Fibroblast of mammary gland (primary cell): ENCODE measurements at places on chromosomes 6 and 20.

- DNase-seq: no peak
Measured at GRCh38 chr6:105067329-105067728, 110.4 kb downstream of the LIN28B start.

DNA sequence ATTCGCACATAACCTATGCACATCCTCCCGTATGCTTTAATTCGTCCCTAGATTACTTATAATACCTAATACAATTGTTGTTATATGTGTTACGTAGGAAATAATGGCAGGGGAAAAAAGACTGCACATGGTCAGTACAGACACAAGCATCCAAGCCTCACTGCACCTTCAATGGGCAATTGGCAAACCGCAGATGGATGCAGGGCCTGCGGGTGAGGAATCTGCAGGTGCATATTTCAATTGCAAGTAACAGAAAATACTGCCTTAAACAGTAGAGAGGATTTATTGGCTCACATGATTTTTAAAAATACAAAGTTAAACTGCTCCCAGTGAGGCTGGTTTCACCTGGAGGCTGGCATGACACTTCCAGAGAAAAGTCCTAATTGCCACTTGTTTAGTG is 142.1 kb upstream of the MLN start:
- no peak for DNase-seq

DNA sequence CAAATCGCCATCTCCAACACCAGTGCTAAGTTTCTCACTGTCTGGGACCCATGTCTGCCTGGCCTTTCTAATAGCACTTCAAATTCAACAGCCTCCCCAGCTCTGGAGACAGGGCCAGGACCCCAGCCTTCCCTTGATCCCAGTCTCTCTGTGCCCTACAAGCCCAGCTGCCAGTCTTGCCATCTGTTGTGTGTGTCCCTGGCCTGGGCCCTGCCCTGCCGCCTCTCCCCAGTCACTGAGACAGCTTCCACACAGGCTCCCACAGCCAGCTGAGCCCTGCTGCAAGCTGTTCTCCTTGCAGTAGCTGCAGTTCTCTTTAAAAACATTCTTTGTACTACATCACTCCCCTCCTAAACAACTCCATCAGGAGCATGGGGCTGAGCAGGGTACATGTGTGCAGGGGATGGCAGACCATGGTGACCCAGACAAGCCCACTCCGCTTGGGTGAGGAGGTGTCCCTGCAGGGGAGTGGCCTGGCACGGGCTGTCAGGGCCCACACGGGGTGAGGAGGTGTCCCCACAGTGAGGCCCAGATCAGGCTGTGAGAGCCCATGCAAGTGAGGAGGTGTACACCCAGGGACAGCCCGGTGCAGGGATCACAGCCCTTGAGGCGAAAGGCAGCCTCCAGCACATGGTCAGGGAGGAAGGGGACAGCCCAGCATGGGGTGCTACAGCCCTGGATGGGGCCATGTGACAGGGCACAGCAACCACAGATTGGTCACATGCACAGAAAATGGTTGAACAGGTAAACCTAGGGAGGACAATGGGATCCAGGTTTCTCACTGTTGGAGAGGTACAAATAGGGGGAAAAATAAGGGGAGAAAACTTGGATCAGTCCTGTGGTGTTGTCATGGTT is 16.2 kb downstream of the CST7 start:
- no peak for DNase-seq

DNA sequence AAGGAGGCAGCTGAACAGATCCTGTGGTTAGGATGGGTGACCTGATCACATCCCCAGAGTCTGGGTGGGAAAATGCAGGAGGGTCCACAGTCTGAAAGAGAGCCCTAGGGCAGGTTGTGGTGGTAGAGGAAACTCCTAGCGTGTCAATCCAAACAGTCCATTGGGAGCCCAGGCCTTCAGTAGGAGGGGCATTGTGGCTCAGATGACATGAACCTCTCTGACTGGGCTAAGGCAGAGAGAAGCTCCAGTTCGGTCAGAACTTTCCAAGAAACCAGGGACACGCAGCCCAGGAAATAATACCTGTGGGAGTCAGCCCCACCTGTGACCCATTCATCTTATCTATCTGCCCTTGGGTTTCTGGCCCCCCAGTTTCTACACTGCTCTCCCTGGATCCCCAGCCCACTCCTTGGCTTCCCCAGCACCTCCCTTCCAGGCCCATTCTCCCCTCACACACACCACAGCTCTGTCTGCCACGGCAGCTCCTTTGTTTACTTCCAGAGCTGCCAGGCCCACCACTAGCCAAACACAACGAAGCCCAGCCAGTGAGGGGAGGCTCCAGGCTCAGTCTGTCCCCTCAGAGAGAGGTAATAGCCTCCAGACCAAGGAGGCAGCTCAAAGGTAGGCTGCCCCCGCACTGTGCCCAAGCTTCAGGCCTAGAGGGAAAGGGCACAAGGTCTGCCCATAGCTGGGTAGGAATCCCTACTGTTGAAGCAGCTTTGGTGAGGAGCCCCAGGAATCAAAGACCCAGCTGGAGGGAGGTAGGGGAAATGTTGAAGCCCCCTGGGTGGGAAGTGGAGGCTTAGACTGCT is 6.2 kb downstream of the GDF5 start:
- DNase-seq: no peak

- DNase-seq: no peak
Measured at GRCh38 chr6:7828124-7828523, 82.5 kb downstream of the TXNDC5 start.

DNA sequence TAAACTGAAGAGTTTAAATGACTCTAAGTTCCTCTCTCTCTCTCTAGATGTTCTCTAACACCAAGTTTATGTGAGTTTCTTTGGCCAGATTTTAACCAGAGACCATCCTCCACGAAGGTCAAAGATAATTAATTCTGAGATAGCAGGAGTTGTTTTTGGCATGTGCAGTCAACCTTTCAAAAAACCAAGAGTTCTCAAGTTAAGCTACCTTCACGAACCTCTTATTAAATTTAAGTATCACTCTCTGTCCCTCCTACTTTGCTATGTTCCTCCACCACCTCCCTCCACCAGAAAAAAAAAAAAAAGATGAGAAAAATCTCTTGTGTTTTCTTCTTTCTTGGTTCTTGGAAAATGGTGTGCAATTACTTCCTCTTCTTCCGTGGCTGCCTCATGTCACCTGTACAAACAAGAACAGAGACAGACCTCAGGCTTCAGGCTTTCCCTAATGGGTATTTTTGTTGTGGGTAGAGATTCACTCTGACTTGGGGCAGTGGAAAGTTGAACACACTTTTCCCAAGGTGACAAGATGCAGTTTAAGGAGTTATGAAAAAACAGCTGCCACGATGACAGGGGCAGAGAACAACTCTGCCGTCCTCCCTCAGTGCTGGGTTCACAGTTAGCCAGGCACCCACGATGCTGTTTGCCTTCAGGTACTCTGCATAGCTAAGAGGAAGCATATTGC is 64.3 kb downstream of the ADTRP start:
- no peak for DNase-seq

GRCh38 chr6:90496258-90497016 is 90.4 kb downstream of the MAP3K7 start:
- no peak for DNase-seq

DNA sequence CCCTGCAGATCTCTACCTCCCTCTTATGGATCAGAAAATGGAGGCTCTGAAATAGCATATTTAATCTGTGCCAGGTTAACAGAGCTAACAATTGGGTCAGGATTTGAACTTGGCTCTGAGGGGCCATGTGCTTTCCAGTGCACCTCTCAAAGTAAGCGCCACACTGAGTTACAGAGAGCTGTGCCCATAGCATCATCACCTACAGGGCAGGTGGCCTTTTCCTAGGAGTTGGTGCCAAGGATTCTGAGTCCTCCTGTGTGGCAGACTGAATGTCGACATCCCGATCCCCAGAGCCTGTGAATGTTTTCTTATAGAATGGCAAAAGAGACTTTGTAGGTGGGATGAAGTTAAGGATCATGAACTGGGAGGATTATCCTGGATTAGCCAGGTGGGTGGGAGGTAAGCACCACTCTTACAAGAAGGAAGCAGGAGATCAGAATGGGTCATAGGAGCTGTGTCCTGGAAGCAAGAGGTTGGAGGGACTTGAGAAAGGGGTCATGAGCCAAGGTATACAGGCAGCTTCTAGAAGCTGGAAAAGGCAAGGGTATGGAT is 68.0 kb upstream of the TBC1D7 start:
- no peak for DNase-seq

GRCh38 chr20:60117065-60117464 is 158.8 kb downstream of the CDH26 start:
- peak; percentile 21 for DNase-seq

DNA sequence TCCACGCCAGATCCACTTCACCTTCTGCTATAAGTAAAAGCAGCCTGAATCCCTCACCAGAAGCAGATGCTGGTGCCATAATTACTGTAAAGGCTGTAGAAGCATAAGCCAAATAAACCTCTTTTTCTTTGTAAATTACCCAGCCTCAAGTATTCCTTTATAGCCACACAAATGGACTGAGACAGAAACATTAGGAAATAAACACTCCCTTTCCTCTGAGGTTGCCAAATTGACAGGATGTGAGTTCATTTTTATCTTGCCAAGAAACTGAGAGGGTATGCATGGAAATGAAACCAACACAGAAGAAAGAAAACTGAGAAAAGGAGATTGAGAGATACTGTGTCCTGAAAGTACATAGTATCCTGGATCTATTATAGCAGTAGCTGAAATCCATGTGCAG is 481.2 kb downstream of the HAO1 start:
- no peak for DNase-seq

- no peak for DNase-seq
Measured at GRCh38 chr20:18794428-18794787, 19.2 kb upstream of the SCP2D1 start.

- no peak for DNase-seq
Measured at GRCh38 chr6:107943626-107944439, 14.2 kb downstream of the SEC63 start.

DNA sequence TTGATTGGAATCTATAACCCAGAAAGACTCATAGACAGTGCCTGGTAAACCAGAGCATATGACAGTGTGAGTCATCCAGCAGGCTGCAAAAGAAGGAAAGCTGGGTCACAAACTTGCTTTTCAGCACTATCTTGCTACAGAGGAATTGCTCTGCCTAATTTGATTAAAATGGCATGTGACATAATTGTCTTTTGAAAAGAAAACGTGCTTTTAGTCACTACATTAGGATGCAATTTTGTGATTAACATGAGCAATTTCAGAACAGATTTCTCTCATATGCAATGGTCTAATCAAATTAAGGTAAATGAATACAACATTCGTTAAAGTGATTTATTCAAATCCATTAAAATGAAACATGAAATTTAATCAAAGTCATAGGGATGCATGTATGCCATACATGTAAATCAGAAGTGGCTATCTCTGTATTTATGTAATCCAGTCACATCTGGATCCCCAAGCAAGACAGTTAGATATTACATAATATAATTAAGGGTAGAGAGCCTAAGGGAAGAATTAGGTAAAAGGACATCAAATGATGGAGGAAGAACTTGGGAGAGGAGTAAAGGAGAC is 400.0 kb upstream of the HTR1E start:
- no peak for DNase-seq

- DNase-seq: no peak
Measured at GRCh38 chr20:504632-505075, 38.9 kb downstream of the CSNK2A1 start.

DNA sequence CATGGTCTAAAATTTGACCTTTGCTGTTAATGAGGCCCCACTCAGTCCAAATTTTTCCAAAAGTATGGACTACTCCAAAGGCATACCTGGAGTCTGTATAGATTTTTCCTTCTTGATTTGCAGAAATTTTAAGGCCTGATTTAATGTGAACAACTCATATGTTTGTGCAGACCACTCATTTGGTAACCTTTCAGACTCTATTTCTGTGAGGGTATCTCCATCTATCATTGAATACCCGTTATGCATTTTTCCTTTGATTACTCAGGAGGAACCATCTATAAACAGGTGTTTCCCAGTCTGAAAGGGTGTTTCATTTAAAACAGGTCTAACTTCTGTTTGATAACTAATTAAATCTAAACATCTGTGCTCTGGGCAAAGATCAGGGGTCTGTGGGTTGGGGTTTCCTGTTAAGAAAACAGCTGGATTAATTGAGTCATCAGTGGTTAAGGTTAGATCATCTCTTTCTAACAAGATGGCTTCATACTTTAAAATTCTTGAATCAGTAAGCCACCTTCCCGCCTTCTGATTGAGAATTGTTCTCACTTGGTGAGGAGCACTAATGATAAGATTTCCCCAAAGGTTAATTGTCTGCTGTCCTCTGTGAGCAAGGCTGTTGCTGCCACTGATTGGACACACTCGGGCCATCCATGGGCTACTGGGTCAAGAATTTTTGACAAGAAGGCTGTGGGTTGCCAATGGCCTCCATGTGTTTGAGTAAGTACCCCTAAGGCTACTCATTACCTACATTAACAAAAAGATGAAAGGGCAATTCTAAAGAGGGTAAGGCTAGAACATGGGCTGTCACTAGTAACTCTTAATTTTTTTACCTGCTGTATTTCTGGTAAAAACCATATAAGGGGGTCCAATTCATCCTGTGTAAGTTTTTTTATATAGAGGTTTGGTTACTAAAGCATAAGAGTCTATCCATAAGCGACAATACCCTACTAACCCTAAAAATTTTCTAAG is 24.1 kb downstream of the HLA-B start:
- DNase-seq: no peak
